LNCaP clone FGC (cell line): ENCODE measurements at places on chromosomes 5 and 9.

DNA sequence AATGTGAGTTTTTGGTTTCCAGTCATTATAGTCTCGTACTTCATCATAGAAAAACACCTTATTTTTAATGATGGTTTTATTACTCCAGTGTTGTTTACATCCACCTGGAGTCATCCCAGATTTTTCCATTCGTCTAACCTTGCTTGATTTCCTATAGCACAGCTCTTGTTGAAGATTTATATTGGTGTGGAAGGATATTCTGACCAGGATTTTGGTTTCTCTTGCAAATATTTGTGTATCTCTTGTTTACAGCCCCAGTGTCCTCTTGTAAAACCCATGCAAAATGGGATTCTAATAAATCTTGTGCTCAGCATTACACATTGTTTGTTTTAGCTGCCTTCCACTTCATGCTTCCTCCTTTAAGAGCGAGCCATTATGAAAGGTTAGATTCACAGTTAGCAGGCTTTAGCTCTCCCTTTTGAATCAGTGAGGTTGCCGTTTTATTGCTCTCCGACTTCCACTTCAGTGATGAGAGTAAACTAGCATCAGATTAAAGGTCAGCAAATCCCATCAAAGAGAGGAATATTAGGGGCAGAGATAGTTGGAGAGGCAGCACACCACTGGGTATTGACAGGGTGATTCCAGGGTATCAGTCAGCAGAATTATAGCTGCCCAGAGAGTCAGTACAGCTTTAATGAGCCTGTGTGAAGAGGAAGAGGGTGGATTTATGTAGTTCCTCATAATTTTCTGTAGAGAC, 157.1 kb downstream of the PBX3 start:
- peak; percentile 98 for DNase-seq

GRCh38 chr5:15592728-15593127, 92.7 kb downstream of the FBXL7 start:
- no peak for DNase-seq

GRCh38 chr5:115585265-115585664, 17.0 kb downstream of the TICAM2 start:
- no peak for DNase-seq

GRCh38 chr9:12640866-12641636, 52.1 kb upstream of the TYRP1 start:
- DNase-seq: no peak

GRCh38 chr5:138651058-138651766, 76.0 kb upstream of the HSPA9 start:
- no peak for DNase-seq

GRCh38 chr9:110832926-110833325, 164.3 kb downstream of the MUSK start:
- DNase-seq: no peak

DNA sequence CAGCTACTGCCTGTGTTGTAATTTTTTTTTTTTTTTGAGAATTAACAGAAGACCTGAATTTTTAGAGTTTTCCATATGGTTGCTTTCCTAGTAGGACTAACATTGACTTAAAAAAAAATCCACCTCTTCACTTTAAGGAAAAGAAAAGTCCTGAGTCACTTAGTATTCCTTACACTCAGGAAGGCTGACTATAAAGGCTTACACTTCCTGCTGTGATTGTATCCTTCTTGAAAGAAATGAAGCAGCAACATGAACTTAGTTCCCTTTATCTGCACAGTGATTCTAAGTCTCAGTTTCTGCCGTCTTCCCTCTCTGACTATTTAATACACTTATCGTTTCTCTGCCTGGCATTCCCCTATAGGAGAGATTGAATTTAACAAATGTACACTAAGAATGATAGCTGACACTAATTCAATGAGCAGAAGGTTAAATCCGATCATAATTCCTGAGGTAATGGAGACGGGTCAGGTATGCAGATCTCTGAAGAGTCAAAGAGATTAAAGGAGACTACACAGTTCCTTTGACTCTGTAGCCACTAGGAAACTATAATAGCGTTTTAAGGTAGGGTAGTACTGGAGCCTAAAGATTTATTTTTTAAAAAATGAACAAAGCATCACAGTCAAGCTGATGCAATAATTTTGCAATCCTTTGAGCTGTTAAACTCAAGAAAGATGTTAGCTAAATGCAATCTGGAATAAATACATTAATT, 185.1 kb upstream of the ELAVL2 start:
- DNase-seq: no peak

DNA sequence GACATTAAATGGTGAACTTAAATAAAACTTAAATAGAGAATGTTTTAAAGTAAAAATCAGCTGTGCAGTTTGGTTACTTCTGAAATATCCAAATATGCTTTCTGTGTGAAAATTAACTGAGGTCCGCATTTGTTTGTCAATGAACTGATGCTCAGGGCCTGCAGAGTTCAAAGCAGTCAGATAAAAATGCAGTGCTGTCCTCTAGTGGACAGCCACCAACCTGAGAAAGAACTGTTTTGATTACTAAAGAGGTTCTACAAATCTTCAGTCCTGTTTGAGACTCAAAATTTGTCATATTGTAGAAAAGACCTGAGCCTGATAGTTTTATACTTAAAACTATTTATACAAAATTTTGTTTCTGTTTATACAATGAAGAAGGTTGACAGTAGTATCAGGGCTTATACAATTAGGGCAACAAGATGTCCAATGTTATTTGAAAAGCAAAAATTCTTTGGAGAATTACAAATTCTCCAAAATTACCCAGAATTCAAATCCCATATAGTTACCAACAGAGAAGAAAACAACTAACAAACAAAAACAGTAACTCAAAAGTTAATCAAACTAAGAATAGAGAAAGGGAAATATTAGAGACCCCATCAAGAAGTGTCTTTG, 232.3 kb upstream of the TBCA start:
- peak; percentile 27 for DNase-seq

DNA sequence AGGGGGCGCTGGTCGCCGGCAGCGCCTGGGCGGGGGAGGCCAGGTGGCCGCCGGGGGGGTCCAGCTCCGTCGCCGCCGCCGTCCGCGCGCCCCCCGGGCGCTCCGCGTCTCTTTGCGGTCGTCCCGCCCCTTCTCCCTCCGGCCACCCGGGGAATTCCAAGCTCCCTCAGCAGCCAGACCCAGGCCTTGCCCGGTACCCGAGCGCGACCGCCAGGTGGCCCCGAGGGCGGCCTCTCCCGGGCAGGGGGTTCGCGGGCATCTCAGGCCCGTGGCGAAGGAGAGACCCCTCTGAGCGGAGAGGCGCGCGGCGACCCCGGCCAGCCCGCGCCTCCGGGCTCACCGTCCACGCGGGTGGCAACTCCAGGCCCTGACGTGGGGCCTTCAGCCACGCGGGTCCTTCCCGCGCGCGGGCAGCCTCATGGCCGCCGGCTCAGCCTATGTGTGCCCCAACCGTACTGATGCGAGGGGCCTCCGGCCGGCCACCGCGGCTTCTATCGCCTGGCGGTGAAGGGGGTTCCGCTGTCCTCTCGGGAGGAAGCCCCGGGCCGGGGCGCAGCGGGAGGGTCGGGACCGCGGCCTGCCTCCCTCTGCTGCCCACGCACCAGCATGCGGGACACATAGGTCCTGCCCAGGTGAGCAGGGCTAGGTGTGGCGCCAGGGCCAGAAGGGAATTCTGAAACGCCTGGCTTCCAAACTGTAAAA, 529 bp upstream of the NRARP start:
- DNase-seq: no peak

- no peak for DNase-seq
These were observed 26.3 kb downstream of the NMUR2 start for GRCh38 chr5:152378730-152379129.

GRCh38 chr5:164002628-164003027, 497.2 kb downstream of the MAT2B start:
- DNase-seq: no peak

- no peak for DNase-seq
These were observed 339.4 kb downstream of the EFNA5 start for GRCh38 chr5:107331312-107331711.

- DNase-seq: no peak
These were observed 401.1 kb upstream of the RGMB start for GRCh38 chr5:98372351-98372750.

- DNase-seq: no peak
These were observed 82.2 kb downstream of the PRELID2 start for GRCh38 chr5:145752947-145753346.
